Kidney capillary endothelial cell (primary cell): ENCODE measurements at places on chromosomes 2 and 18.

- DNase-seq = no peak
Observed at GRCh38 chr2:2758793-2759367, 427.8 kb upstream of the MYT1L start.

- no peak for DNase-seq
Observed at GRCh38 chr2:230455005-230455684, 39.1 kb downstream of the SP100 start.

- DNase-seq = no peak
Observed at GRCh38 chr2:32278478-32278853, 762 bp downstream of the YIPF4 start.

GRCh38 chr2:233922471-233922870 lies 5.3 kb downstream of the TRPM8 start:
- DNase-seq = no peak

- no peak for DNase-seq
Observed at GRCh38 chr2:154700136-154700535, 1.6 kb downstream of the KCNJ3 start.

GRCh38 chr2:73284296-73285158 lies at the start of gene FBXO41:
Gene FBXO41, minus strand, starts transcription at chr2:73284478. Its CDS starts 14,848 bp downstream, at chr2:73269630.
- no peak for DNase-seq

- no peak for DNase-seq
Observed at GRCh38 chr18:49582579-49582978, 20.7 kb downstream of the LIPG start.

DNA sequence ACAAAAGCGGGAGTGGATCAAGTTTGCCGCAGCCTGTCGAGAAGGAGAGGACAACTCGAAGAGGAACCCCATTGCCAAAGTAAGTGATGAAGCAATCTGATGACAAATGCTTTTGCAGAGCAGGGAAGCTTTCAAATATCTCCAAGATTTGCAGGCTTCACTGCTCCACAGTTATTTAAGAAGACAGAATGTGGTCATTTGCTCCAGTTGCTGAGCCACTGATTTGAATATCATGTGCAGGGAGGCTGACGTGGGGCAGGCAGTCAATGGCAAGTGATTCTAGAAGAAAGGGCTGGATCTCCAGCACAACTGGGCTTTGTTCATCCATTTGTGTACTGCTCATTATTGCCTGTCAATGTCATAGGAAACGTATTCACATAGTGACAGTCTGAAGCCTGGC lies 10.2 kb downstream of the DSG4 start:
- no peak for DNase-seq

DNA sequence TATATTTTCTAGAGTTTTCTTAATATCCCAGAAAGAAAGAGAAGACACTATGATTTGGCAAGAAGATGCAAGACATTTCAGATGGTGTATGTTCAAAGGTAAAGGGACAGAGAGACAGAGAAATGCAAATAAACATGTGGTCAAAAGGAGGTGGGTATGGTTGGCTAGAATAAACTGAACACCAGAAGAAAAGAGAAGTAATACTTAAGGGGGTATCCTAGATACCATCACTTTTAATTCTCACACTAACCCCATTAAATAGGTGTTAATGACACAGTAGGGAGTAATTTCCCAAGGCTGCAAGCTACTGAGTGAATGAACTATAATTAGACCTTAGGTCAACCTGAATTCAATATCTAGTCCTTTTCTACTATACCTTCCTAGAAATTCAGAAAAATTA lies 111.2 kb upstream of the CD226 start:
- no peak for DNase-seq

DNA sequence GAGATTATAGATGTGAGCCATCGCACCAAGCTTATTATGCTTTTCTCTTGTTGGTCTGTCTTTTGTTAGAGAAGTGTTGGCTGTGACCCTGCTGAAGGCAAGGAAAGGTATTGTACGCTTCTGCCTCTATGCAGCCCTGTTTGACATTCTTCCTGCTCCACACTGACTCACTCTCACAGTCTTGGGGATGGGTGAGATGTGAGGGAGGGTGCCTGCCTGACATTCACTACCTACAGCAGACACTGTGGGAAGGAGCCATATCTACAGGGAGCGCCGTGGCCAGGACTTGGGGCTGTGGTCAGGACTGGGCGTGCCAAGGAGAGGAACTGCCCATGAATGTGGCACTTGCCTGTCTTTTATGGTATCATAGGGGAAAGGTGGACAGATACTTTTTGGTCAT lies 43.9 kb upstream of the FHL2 start:
- no peak for DNase-seq

- no peak for DNase-seq
Observed at GRCh38 chr18:3225588-3225987, 5.8 kb upstream of the MYOM1 start.

- no peak for DNase-seq
Observed at GRCh38 chr18:37985126-37985525, 419.5 kb upstream of the CELF4 start.

DNA sequence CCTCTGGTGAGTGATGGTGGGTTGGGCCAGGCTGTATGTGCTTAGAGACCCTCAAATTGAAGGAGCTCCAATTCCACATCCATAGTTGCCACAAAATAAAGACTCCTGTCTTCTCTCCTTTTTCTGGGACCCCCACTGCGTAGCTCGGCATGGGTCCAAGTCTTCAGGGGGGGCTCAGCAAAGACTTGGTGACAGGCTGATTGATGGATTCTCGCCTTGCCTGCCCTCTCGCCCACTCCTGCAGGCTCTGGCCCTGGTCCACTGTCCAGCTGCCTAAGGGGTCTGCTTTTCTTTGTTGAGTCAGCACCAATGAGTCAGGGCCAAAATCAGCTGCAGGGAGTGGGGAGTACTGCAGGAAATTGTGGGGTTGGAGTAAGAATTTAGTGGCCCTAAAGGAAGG lies 21.5 kb downstream of the RPL37A start:
- DNase-seq = no peak

- no peak for DNase-seq
Observed at GRCh38 chr2:29113027-29113686, 2.1 kb upstream of the CLIP4 start.

- peak; percentile 20 for DNase-seq
Observed at GRCh38 chr2:171807119-171807518, 86.9 kb downstream of the SLC25A12 start.

DNA sequence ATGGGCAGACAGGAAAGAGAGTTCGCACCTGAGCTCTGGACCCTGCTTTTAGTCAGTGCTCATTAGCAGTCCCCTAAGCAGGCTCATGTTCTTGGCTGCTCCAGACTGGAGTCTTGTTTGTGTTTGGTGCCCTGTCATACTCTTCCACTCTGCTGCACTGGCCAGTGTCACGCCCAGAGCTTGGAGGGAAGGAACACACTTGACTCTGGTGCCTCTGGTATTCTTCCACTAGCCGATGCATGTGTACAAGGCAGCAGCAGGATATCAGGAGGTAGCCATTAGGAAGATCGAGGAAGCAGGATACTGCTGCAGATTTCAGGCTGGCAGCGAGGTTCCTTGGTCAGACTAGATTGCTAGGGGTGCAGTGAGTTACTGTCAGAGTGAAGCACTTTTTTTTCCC lies 81.4 kb upstream of the B3GNT2 start:
- DNase-seq = no peak

DNA sequence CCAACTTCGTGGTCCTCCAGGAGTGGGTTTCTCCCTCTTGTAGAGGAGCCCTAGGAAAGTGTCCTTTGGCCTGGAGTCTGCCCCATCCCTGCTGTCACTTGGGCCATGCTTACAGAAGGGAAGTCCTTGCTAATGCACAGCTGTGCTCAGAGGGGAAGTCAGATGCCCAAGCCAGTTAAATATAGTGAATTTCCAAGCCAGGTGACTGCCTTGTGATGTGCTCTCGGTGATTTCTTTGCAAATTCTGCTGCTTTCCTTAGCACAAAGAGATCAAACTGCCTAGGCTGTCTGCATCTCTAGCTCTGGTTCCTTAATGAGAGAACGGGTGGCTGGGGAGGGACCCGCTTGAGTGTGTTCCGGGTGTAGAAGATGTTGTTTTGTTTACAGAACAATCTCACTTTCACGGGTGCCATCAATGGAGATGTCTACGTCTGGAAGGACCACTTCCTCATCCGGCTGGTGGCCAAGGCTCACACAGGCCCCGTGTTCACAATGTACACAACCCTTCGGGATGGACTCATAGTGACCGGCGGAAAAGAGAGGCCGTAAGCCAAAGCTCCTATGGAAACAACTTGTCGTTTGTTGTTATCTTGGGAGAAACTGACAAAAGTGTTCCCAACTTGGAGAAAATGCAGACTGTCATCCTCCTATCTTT lies 91.4 kb downstream of the RTN4 start:
- DNase-seq = no peak

GRCh38 chr18:63175264-63175663 lies 144.3 kb downstream of the BCL2 start:
- no peak for DNase-seq

DNA sequence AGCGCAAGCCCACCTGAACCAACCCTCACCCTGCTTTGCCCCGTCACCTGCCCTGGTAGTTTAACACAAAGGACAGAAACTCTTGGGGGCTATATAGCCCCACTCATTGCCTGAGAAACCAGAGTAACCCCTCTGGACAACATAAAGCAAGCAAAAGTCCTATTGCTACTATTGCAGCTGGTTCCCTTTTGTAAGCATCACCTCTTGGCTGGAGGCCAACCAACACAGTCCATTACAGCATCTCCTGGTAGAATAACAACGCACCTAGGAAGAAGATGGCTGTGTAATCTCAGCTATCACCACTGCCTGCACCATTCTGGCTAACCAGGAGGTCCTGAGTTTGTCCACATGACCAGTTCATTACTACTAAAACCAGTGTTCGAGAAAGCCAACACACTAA lies 36.4 kb downstream of the FLACC1 start:
- DNase-seq = no peak

- no peak for DNase-seq
Observed at GRCh38 chr2:114651933-114652332, 209.5 kb downstream of the DPP10 start.

GRCh38 chr2:190186238-190186637 lies 123.7 kb upstream of the MSTN start:
- no peak for DNase-seq

- no peak for DNase-seq
Observed at GRCh38 chr2:23050388-23050787, 334.6 kb upstream of the KLHL29 start.

- no peak for DNase-seq
Observed at GRCh38 chr2:182444170-182444569, 17.3 kb upstream of the PDE1A start.

DNA sequence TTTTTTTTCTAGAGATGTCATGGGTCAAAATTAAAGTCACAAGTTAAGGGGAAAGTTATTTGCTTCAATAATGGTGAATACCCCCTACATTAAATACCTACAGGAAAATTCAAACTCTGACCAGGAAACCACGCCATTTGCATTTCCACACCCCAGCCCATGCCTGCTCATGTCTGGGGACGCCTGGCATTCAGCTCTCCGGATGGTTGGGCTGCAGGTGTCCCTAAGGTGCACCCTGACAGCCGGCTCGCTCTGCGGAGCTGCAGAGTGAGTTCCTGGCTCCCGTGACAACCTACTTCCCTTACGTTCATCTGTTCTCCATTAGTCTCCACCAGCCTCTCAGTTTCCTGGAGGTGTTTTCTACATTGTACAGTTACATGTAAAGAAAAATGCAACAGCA lies 122.7 kb upstream of the RIOK3 start:
- no peak for DNase-seq

DNA sequence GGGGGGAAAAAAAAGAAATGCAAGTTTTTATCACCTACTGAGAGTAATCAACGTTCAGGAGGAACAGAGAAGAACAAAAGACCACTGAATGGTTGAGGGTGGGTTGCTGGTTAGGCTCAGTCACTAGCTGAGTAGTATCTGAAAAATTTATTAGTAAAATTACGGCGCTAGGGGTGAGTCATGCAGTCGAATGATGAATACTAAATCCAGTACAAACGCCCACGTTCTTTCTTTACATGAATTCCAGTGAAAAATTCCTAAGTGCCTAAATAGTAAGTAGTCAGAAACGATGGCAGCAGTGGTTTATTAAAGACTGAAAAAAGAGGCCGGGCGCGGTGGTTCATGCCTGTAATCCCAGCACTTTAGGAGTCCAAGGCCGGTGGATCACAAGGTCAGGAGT lies 52.0 kb downstream of the TEKT4 start:
- no peak for DNase-seq

DNA sequence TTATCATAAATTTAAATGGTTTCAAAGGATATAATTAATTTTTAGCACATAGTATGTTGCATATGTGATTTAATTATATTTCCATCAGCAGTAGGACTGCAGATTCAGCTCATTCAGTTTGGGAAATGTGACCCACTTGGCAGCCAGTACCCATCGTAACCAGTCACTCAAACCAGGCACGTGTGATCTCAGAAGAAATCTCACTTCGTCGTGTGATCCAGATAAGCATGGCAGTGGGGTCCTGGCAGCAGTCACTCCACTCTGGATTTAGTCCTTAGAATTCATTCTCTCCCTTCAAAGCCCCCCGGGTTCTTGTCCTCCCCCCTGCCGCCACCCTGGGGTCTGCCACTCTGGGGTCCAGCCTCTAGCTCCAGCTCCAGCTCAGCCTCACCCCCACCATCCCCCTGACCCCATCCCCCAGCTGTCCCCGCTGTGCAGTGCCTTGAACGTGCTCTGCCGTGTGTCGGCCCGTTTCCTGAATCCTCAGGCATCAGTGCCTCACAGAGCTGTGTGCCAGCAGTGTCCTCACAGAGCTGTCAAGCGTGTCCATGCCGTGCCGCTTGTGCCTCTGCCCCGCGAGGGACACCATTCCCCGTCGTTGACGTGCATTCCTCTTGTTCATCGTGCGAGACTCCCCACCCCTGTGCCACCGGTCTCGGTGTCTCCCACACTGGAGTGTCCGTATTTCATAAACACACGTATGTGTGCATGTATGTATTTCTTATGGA lies 34.8 kb downstream of the TRAPPC12 start:
- no peak for DNase-seq

GRCh38 chr2:214286011-214286410 lies 124.8 kb upstream of the VWC2L start:
- DNase-seq = no peak

DNA sequence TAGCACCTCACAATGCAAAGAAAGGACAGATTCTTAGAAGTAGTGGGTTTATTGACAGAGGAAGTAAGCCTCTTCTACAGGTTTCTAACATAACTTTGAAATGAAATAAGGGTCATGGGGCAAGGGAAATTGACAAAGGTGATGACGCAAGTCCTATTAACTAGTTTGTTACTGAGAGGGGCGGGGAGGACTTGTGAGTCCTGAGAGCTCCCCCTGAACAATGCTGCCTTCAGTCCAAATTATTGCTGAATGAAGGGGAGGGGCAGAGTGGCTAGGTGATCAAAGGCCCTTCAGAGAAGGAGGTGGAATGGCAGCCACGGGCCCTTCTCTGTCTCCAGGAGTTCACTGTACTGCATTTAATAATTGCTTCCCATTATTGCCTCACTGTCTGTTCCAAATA lies 390.0 kb downstream of the MEIS1 start:
- no peak for DNase-seq

GRCh38 chr2:210533389-210533788 lies 23.0 kb upstream of the CPS1 start:
- no peak for DNase-seq

DNA sequence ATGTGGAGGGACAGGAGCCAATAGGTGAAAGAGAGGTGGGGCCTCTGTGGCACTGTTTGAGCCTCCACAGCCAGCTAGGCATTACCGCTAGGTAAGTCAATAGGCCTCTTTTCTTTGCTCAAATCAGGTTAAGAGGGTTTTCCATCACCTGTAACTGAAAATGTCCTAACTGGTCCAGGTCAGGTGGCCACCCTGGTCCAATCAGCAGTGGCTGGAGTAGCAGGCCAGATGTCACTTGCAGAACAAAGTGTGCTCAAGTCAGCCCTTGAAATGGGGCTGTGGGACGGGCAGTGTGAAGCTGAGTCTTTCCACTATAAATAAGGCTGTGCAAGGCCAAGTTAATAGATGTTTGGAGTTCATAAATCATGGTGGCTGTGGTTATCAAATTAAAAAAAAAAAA lies 20.9 kb downstream of the FBXO36 start:
- no peak for DNase-seq
